Astrocyte of the spinal cord (primary cell): ENCODE measurements at places on chromosomes 7 and 10.
A peak's percentile ranks its signal among the peaks of the same experiment; 100 is the strongest.

DNA sequence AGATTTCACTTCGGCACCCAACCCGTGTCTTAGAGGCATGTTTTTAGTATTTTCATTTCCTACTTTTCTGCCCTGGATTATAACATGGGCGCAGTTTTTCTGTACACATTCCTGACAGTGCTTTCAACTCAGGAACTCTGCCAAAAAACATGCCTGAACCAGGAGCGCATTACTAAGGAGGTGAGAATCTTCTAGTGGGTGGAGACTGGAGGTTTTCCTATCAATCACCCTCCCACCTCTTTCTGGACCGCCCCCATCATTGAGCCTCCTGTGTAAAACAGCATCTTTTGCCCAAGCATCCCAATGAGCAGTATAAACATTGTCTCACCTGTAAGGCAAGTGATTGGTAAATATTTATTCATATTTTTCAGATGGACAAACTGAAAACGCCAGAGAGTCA, 53.2 kb downstream of the STK17A start:
- DNase-seq: peak; percentile 69

- DNase-seq: no peak
Measured at GRCh38 chr10:33655165-33655815, 320.8 kb upstream of the NRP1 start.

- DNase-seq: no peak
Measured at GRCh38 chr7:134637934-134638719, 8.5 kb upstream of the BPGM start.

- no peak for DNase-seq
Measured at GRCh38 chr10:29545122-29545521, 89.6 kb downstream of the SVIL start.

DNA sequence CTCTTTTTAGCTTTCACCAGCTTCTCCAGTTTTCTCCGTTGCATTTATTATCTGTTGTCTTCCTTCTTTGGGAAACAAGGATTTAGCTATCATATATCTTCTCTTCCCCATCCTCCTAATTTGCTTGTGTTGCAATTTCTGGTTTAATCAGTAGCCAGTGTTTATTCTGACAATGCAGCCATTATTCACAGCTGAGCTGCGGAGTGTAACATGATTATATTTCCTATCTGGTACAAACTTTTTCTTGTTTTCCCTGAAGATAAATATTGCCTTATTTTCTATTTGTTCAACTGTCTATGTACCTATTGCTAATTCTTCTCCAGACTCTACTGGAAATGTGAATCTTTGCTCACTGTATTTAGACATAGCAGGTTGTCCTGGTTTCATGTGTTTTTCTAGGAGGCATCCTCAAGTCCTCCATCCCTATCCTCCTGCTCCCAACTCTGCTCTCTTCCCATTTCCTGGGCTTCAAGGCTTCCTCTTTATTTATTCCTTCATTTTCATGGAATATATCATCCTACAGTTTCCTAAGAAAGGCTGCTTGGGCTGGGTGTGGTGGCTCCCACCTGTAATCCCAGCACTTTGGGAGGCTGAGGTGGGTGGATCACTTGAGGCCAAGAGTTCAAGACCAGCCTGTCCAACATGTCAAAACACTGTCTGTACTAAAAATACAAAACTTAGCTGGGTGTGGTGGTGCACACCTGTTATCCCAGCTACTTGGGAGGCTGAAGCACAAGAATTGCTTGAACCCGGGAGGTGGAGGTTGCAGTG, 72.4 kb upstream of the KDM7A start:
- DNase-seq: no peak

DNA sequence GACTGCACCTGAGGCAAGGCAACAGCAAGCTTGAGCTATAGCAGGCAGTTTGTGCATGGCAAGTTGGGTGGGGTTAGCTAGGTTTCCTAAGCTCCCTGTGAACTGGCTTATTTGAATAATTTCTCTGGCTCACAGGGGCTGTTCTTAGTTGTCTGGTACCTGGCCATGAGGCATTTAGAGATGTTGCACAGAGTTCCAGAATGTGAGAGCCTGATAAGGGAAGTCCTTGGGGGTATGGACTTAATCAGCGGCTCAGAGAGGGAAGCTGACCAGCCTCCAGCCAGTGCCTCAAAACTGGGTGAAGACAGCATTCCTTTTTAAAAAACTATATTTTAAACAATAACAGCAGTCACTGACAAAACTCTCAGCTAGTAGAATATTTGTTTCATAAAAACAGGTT, 307.4 kb downstream of the FZD1 start:
- no peak for DNase-seq

GRCh38 chr7:80748363-80749042, 110.1 kb downstream of the CD36 start:
- peak; percentile 53 for DNase-seq

GRCh38 chr10:124709861-124710260, 34.3 kb downstream of the FAM53B start:
- DNase-seq: no peak

- DNase-seq: peak; percentile 52
Measured at GRCh38 chr10:90579602-90580242, 278.1 kb downstream of the HTR7 start.

- DNase-seq: no peak
Measured at GRCh38 chr7:149459201-149459539, 1.7 kb downstream of the ZNF777 start.

DNA sequence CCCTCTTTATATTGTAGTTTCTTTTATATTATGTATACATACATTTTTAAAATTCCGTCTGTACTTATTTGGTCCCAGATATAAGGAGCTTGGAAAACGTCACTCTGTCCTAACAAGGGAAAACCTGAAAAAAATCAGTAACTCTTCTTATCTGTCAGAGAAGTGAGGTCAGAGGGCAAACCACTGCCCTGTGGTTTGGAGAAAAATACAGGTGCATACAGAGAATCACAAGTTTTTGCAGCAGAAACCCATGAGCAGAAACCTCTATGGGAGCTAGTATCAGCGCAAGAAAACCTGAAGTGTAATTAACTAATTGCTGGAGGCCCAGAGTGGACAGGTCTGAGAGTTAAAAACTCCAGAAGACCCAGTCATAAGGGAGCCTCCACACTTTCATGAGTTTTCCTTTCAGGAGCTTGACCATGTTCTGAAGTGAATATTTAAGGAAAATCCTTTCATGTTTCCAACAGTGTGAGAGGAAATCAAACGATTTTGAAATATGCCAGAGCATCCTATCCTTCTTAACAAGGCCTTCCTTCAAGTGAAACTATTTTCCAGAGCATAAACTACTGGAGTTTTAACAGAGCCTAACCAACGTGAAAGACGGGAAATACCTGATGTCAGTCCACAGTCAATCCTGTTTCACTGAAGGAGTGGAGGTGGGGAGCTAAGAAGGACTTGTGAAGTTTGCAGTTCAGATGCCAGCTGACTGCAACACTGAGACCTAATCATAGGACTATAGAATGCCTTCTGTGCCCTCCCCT, 290.8 kb upstream of the BMPER start:
- DNase-seq: no peak
